ENCODE measurements at places on chromosomes 16 and 17.

DNA sequence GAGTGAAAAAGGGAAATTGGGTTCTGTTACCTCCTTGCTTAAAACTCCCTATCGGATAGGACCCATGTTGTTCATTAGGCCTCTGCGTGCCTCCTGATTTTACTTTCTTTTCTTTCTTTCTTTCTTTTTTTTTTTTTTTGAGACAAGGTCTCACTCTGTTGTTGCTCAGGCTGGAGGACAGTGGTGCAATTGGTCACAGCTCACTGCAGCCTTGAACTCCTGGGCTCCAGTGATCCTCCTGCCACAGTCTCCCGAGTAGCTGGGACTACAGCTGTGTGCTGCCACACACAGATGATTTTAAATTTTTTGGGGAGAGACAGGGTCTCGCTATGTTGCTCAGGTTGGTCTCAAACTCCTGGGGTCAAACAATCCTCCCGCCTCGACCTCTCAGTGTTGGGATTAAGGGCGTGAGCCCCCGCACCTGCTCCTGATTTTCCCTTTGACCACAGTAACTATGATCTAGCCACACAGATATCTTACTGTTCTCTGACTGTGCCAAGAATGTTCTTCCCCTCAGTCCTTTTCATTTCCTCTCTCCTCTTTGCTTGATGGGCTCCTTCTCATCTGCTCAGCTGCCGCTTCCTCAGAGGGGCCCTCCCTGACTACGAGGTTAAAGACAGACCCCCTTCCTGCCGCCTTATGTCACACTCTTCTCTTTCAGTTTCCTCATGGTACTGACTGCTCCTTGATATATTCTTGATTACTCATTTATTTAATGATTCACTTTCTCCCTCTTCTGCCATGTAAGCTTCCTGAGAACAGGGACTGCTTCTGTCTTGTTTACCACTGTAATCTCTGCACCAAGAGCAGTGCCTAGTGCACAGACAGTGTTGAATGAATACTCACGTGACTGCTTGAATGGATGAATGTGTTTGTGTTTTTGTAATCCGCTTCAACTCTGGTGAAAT, 44.3 kb downstream of the LCMT1 start:
- DNase-seq, result no peak

DNA sequence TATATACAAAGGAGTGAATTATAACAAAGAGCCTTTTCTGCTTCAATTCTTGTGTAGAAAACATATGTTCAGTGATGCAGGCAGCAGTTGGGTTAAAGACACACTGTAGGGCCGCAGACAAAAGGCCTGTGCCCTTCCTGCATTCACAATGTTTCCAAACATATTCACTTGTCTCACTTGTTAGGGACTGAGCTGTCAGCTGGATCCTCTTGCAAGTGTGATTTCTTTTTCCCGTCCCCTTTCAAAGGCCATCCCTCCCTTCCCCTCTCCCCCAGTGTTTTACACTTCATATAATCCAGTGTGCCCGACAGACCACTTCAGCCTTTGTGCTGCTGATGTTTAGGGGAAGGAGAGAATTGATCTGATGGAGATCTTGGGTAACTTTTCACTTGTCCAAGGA, 217.0 kb downstream of the FTO start:
- no peak for DNase-seq

GRCh38 chr17:72334205-72334604, 213.4 kb downstream of the SOX9 start:
- DNase-seq, result no peak

DNA sequence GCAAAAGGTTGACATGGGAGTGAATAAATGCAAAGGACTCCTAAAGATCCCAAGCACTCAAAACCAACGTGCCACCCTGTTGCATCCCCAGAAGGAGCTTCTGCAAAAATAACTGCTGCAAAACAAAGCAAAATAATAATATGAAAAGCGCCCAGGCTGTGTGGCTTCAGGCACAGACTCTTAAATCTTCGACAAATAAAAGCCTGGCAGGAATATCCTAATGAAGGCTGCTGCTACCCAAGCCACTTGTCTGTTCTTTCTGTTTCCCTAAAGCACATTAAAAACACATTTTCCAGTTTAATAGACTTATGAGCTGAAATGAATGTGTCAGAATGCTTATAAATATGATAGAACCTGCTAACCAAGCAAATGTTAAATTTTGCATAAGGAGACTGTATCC, 154.0 kb downstream of the SLC39A11 start:
- DNase-seq, result no peak

- DNase-seq, result peak; percentile 92
These were observed 945 bp downstream of the SGSH start for GRCh38 chr17:80219013-80219762.

GRCh38 chr17:52789829-52790228, 631.3 kb upstream of the CA10 start:
- DNase-seq, result no peak

DNA sequence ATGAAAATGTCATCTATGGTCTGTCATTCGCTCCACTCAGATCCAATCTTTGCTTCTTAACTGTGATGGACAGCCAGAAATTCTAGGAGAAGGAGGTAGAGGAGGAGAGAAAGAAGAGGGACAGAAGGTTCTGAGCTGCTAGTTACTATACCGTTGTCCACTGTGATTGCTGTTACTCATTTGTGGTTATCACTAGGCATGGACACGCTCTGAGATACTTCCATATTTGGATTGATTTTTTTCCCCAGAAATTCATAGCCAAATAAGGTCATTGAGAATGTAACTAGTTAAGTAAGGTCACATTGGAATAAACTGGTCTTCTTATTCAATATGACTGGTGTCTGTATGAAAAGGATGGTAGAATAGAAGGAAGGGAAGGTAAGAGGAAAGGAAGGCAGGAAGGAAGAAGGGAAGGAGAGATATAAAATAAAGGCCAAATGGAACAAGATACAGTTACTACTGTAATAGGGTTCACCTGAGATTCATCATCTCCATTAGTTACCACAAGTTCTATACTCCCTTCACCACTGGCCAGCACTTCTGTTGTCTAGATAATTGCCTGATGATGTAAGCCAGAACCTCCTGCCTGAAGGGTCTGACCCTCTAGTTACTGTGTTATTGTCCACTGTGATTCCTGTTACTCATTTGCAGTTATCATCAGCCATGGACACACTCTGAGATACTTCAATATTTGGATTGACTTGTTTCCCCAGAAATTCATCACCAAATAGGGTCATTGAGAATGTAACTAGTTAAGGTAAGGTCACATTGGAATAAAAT, 2.9 kb downstream of the KRTAP9-7 start:
- DNase-seq, result no peak

GRCh38 chr17:42651392-42651791, 7.7 kb upstream of the TUBG2 start:
- no peak for DNase-seq

GRCh38 chr17:441155-441950, 88.7 kb upstream of the RPH3AL start:
- DNase-seq, result no peak

- no peak for DNase-seq
These were observed 626 bp downstream of the TUBB3 start for GRCh38 chr16:89923640-89924296.

DNA sequence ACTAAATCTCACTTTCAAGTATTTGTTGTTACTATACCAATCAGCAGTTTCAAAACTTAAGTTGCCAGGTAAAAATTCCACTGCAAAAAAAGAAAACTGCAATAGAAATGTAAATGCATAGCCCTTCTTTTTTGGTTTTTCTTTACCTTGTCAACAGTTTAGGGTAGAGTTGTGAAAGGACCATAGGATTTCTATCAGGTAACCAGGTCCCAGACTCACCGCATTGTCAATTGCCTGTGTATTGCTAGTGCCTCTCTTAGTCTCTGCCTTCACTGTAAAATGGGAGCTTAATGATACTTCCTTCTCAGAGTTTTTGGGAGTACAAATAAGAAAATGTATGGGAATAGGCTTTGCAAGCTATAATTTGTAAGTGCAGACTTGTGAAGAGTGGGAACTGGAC, 145.0 kb downstream of the FTO start:
- DNase-seq, result no peak

DNA sequence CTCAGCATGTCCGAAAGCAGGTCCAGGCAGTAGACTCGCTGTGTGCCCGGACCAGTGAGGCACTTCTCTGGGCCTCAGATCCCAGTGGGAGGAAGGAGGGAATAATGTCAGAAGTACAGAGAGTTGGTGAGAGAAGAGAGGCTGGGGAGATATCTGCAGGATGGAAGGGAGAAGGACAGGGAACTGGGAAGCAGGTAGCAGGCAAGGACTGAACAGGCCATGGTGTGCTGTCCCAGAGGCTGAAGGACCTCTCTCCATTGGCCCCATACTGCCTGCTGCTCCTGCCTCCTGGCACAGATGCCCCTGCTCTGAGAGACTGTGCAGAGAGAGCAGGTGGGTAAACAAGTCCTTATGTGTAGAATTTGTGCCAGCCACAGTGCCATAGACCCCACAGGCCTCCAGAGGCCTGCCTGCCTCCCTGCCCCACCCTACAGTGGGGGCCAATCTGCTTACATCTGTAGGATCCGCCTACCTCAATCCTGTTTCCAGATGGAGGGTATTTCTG, 34.2 kb upstream of the CRHR1 start:
- no peak for DNase-seq

DNA sequence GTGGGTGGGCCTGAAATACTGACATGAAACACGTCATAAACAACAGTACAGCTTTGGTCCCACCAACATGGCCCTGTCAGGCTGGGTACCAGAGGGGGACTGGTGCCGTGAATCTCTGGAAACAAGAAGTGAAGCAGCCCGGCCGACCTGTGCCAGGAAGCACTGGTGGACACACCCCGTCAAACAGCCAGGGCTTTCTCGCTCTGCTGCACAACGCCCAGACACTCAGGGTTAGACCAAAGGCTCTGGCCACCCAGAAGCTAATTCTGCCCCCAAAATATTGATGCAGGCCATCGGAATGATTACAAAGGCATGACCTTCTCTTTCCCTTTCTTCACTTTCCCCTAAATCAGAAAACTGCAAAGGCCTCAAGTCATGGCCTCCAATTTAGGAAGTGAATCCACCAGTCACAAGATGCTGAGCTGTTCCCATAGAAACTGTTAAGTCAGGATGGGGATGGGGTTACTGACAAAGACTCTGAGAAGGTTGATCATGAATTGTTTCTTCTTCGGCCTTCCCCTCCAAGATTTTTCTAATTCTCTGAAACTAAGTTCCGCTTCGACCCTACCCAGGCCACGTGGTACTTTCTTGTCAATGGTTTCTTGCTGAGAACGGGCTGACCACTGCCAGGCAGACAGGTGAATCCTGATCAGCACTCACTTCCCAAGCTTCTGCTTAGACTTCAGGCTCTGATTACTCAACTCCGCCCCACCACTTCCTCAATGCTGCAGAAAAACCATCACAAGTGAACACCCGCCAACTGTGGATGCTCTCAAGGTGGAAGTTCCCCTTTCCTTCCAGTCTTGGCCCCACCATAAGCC, 6.7 kb downstream of the PITPNA start:
- DNase-seq, result no peak

DNA sequence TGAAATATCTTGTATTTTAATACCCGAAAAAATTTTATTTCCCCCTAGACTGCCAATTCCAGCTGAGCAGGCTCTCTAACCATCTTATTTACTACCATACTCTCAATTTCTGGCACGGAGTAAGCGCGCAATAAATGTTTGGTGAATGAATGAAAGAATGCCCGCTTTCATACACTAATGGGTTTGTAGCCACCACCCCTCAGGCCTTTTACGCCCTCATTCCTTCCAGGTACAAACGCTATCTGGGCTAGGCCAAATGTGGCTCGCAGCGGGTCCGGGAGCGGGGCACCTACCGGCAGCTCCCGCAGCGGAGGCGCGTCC, 536 bp upstream of the PLD2 start:
- no peak for DNase-seq

GRCh38 chr16:85995541-85996423, 96.8 kb downstream of the IRF8 start:
- DNase-seq, result no peak

- DNase-seq, result peak; percentile 10
These were observed 27.9 kb downstream of the MBTPS1 start for GRCh38 chr16:84088695-84089395.

DNA sequence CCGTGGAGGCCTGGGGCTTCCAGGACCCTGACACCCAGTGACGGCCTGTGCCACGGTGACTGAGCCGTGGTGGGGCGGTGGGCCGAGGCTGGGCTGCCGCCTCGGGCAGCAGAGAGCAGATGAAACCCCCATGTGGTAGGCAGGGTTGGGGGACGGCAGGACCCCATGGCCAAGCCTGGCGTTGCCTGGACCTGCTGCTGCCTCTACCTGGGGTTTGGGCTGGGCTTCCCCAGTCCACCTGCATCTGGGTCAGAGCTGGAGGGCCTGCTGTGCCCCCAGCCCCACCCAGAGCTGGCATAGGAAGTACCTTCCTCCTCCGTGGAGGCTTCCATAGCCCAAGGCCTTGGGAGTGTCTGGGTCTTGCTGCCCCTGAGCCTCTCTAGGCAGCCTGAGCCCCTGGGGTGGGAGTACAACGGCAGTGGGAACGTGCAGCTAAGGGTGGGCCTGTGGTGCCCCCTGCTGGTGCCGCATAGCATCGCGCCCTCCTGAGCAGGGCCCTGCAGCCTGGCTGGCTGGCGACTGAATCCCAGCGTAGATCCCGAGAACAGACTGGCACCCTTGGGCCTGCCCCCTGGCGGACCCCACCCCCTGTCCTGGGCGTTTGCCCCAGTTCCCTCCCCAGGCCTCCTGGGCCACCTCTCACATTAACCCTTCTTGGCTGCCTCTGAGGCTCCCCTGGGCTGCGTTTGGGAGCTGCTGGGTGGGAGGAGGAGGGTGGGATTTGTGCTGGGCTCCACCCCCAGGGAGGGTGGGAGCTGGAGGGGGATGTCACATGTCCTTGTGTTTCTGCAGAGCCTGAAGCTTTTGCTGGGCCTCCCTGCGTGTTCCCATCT, 12.6 kb upstream of the ATP6V0C start:
- DNase-seq, result peak; percentile 69

- DNase-seq, result peak; percentile 9
These were observed at the start of gene PPM1E for GRCh38 chr17:58755577-58756245. Gene PPM1E, plus strand, starts transcription at chr17:58755854.
